ENCODE measurements at places on chromosomes 13 and 19. TPM values are rescaled to one million over a fixed set of nuclear protein-coding genes. Genes with fewer than 3 reads are reported as not detected.

ZNF44 gene
- total RNA-seq, result 8.2 TPM

NCAN gene
- total RNA-seq, result not detected

AXL gene
- 343 TPM for total RNA-seq

PSG2 gene
- total RNA-seq, result not detected

OSCAR gene
- total RNA-seq, result not detected
